ENCODE measurements at places on chromosomes 4 and X.

- DNase-seq: no peak
These were observed 107.6 kb upstream of the PACRGL start for GRCh38 chr4:20592663-20593062.

DNA sequence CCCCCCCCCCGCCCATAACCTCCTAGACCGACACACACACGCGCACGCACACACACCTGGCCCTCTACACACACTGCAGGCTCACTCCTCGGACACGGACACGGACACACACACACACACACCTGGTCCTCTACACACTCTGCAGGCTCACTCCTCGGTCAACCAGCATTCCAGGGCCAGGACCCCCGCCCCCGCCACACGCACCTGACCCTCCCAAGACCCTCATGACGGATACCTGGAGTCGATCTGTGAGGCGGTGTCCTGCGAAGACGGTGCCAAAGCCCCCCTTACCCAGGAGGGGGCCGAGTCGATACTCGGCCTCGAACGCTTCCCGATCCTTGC, 552 bp downstream of the PIM2 start:
- DNase-seq: no peak

DNA sequence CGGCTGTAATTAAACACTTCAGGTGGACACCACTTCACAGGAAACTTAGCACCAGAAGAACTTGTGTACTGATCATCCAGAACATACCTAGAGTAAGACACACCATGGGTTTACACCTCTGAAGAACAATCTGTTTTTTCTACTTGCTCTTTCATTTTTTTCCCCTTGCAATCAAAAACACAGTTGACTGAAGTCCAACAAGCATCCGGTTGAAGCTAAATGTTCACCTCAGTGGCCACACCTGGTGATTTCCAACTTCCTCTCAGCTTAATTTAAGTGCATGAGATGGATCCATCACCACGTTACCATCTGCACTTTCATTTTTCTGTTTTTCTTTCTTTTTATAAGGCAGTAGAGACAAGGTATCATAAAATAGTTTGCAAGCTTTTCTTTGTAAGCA, 4.9 kb upstream of the TXK start:
- no peak for DNase-seq

DNA sequence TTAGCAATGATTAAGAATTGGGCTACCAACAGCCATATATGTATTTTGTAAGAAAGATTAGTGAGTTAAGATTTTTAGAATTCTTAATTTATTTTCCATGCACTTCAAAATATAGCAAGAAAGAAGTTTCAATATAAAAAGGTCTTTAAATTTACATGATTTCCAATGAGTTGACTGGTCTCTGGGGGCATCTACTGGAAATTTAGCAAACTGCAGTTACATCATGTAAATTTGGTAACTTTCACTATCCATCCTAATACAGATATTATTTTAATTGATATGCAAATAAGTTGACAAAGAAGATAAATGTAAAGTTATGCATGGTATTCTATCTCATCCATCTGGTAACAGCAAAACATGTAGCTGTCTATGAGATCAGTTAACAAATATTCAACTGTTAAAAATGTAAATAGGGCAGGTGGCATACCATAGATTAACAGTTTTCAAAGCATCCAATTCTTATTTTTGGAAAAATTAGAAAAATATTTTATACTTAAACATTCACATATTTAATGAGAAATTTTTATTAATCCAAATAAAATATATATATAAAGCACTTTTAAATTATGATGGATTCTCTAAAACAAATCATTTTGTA, 29.1 kb downstream of the TTC29 start:
- no peak for DNase-seq

- no peak for DNase-seq
These were observed 83.1 kb downstream of the DMD start for GRCh38 chrX:33128048-33128805.
